ENCODE measurements at places on chromosomes 2 and 18. TPM values are rescaled to one million over a fixed set of nuclear protein-coding genes. Genes with fewer than 3 reads are reported as not detected.

- DNase-seq, result no peak
These were observed 16.9 kb downstream of the PUM2 start for GRCh38 chr2:20333738-20334137.

CDK5R2 gene
- 0.07 TPM for total RNA-seq

ZNF396 gene
- total RNA-seq, result 0.42 TPM

DNA sequence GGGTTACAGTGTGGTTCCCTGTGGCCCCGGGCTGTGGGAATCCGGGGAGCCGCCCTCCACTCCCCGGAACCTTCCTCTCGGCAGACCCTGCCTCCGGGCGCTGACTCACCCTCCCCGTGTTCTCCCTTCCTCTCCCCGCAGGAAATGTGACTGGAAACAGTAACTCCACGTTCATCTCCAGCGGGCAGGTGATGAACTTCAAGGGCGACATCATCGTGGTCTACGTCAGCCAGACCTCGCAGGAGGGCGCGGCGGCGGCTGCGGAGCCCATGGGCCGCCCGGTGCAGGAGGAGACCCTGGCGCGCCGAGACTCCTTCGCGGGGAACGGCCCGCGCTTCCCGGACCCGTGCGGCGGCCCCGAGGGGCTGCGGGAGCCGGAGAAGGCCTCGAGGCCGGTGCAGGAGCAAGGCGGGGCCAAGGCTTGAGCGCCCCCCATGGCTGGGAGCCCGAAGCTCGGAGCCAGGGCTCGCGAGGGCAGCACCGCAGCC is 59.5 kb downstream of the TNFRSF11A start:
- no peak for DNase-seq

GRCh38 chr2:61253136-61253535 is 91.1 kb downstream of the C2orf74 start:
- no peak for DNase-seq

GRCh38 chr2:127769587-127769986 is 41.4 kb downstream of the WDR33 start:
- no peak for DNase-seq

GRCh38 chr2:12502759-12503158 is 214.0 kb upstream of the TRIB2 start:
- peak; percentile 42 for DNase-seq

HYCC2 gene
- total RNA-seq, result 17.3 TPM

HOXD13 gene
- 1.4 TPM for total RNA-seq

GRCh38 chr18:61606759-61607158 is 273.5 kb downstream of the CDH20 start:
- peak; percentile 94 for DNase-seq

GRCh38 chr18:41165625-41166024 is 789.4 kb upstream of the PIK3C3 start:
- no peak for DNase-seq

DNA sequence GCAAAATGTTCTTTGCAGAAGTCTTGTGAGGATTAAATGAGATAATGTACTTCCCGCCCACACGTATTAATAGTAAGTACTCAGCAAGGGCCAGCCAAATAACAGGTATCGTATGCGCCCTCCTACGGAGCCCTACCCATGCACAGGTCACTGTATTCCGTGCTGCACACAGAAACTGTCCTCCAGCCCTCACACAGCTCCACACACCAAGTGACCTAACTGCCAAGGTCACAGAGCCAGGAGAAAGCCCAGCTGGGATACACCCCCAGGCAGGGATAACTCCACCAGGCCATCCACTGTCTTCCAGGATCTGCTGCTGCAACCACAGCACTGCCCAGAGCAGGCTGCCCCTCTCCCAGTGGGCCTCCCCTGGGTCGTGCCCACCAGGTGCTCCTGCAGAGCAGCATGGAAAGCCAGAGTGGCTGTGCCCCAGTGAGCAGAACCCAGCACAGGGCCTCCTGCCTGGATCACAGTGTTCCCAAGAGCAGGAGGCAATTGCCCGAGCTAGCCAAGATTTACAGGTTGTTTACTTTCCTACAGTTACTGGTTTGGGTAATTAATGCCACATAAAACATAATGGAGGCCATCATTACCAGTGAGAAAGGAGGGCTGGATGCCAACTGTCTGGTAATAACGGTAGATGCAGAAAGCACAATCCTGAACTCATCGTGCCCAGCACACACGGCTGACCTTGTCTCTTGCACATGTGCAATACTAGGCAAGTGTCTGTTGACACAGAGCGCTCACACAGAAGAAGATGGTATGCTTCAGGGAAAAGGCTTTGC is 24.4 kb downstream of the TFCP2L1 start:
- no peak for DNase-seq

MRO gene
- total RNA-seq, result not detected

DNA sequence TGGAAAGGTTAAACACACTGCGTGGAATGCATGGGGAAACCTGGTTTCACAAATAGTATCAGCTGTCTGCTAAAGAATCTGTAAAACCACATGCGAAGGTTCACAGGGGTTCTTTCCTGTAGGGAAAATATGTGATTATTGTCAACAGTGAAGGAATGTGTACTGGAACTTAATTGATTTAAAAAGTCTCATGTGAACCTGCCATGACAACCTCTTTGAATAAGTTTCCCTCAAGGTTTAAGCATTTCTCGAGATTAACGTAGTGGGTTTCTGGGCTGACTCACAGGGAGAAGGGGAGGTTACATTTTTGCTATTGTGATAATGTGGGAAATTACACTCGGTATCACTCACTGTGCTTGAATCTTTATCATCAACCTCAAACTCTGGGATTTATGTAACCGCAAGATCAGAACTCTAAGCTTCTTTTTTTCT is 28.2 kb upstream of the IL1R1 start:
- DNase-seq, result no peak

- DNase-seq, result no peak
These were observed 82.5 kb downstream of the GBX2 start for GRCh38 chr2:236085647-236086046.

GRCh38 chr2:101474731-101475384 is at the start of gene RFX8:
Gene RFX8, minus strand, starts transcription at chr2:101475112. Its CDS starts 8,264 bp downstream, at chr2:101466848.
- peak; percentile 94 for DNase-seq

ANKRD29 gene
- total RNA-seq, result 0.35 TPM

- DNase-seq, result no peak
These were observed 159.4 kb downstream of the RBM43 start for GRCh38 chr2:151102226-151102625.

DNA sequence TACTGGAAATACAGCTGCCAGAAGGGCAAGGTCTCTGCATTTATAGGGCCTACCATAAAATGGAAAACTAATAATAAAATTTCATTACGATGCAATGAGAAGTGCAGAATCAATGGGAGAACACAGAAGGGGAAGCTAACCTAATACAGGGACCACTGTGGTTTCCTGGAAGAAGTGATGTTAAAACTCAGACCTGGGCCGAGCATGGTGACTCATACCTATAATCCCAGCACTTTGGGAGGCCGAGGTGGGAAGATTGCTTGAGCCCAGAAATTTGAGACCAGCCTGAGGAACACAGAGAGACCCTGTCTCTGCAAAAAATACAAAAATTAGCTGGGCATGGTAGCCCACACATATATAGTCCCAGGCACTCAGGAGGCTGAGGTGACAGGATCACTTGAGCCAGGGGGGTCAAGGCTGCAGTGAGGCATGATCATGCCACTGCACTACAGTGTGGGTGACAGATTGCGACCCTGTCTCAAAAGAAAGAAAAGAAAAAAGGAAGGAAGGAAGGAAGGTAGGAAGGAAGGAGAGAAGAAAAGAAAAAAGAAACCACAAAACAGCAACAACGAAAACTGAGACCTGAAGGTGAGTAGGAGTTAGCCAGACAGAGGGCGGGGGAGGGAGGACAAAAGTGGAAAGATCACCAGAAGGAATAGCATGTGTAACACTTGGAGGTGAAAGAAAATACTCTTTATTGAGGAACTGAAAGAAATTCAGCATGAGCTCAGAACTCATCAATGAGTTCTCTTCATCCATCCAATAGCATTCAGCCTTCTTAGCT is 58.3 kb upstream of the DTNA start:
- DNase-seq, result no peak

DNA sequence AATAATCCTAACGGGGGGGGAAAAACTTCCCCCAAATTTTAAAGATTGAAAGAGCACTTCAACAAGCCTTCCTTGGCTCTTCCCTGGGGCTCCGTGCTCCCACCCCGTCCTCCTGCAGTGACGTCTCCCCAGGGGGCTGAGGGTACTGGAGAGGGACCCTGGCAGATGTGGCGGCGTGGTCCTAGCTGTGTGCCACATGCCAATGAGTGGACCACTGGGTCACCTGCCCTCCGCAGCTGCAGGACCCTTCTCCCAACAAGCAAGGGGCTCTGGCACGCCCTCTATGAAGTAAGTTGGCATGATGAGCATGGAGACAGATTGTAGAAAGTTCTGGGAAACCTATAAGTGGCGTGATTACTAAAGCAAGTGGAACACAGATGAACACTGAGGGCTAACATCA is 46.7 kb downstream of the PXDN start:
- DNase-seq, result no peak

DNA sequence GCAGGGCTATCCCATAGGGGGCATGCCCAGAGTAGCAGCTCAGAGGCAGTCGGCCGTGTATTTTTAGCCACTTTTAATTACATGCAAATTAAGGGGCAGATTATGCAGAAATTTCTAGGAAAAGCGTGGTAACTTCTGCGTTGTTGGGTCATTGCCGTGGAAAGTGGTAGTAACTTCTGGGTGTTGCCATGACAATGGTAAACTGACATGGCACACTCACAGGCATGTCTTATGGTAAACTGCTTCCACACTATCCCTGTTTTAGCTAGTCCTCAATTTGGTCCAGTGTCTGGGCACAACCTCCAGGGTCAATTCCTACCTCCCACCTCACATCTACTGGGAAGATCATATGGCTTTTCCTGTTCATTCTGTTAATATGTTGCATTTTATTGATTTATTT is 428.9 kb upstream of the FANCL start:
- no peak for DNase-seq

GAL3ST2 gene
- 0.15 TPM for total RNA-seq

- no peak for DNase-seq
These were observed 199.7 kb downstream of the MYO3B start for GRCh38 chr2:170377500-170378207.

- DNase-seq, result peak; percentile 13
These were observed 601.6 kb downstream of the CPS1 start for GRCh38 chr2:211157856-211158463.

AAMP gene
- 86.3 TPM for total RNA-seq

- DNase-seq, result no peak
These were observed 118.9 kb upstream of the ARL4C start for GRCh38 chr2:234615643-234616356.

SP140 gene
- total RNA-seq, result 0.54 TPM

IL18R1 gene
- not detected for total RNA-seq

- DNase-seq, result no peak
These were observed 28.3 kb downstream of the ANKMY1 start for GRCh38 chr2:240529344-240529999.

TANC1 gene
- 27.0 TPM for total RNA-seq

GRCh38 chr2:230134496-230135129 is 65.9 kb upstream of the SLC16A14 start:
- peak; percentile 79 for DNase-seq

DNA sequence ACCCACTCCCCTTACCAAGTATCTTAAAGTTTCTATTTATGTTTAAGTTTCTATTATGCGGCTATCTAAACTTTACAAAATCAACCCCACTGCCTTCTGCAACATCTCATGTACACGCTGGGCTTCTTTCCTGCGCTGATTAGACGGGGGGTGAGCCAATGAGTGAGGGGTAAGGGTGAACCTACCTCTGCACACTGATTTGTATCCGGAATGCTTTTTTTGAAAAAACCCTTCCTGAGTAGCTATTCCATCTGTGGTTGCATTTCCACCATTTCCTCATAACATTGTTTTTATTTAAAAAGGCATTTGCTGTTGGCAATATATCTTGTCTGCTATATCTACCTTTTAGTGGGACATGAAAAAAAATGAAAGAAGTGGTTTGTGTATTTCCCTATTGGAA is 6.3 kb downstream of the ALPG start:
- DNase-seq, result no peak

MAP2 gene
- 1.1 TPM for total RNA-seq

DNA sequence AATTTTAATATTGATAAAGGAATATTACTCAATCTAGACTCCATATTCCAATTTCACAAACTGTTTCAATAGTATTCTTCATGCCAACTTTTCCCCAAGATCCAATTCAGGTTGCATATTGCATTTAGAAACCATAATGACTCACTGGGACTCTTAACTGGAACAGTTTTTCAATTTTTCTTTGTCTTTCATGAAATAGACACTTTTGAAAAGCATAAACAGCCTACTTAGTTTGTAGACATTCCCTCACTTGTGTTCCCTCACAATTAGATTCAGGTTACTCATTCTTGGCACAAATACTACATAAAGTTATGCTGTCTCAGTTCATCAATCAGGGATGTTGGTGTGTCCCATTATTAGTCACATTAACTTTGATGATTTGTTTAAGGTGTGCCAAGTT is 1768.4 kb upstream of the PIK3C3 start:
- no peak for DNase-seq

GRCh38 chr2:175880-176820 is 87.7 kb downstream of the SH3YL1 start:
- DNase-seq, result no peak

POTEJ gene
- not detected for total RNA-seq

- DNase-seq, result no peak
These were observed 54.8 kb upstream of the LPIN2 start for GRCh38 chr18:3067722-3068121.

DNA sequence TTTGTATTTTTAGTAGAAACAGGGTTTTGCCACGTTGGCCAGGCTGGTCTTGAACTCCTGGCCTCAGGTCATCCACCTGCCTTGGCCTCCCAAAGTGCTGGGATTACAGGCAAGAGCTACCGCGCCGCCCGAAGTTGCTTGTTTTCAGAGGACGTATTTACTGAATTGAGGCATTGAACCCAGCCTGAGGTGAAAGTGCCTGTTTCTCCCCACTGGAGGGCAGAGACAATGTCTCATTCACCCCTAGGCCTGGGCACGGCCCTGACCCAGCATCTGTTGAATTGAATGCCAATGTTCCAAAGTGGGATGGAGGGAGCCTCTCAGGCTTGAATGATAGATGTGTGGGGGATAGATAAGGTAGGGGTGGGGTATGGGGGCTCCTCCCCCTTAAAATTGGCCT is 4.5 kb upstream of the TMBIM1 start:
- no peak for DNase-seq

C2orf74 gene
- total RNA-seq, result 19.9 TPM

DNA sequence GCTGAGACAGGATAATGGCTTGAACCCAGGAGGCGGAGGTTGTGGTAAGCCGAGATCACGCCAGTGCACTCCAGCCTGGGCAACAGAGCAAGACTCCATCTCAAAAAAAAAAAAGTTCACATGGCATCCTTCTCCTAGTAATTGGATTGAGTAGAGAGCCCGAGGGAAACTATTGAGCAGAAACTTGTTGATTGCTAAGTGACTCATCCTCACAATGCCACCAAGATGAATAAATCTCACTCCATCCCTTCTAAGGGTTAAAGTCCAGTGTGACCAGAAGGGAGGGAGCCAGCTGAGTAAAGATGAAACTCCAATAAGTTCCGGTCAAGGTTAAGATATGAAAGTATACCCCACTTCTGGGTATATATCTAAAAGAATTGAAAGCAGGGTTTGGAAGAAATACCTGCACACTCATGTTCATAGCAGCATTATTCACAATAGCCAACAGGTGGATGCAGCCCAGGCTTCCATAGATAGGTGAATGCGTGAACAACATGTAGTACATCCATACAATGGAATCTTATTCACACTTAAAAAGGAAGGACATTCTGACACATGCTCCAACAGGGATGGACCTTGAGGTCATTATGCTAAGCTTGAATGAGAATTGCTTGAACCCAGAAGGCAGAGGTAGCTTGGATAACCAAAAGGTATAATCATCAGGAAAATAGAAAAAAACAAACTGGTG is 13.0 kb upstream of the FHL2 start:
- DNase-seq, result no peak

GRCh38 chr2:109447251-109447661 is 166.5 kb downstream of the SEPTIN10 start:
- DNase-seq, result peak; percentile 95

All from HFFc6 (cell line).